ENCODE measurements at places on chromosomes 2 and 18.

- no peak for DNase-seq
Measured at GRCh38 chr2:173544641-173545363, 190.1 kb downstream of the CDCA7 start.

GRCh38 chr2:184322615-184323014 is 275.7 kb upstream of the ZNF804A start:
- DNase-seq: no peak

DNA sequence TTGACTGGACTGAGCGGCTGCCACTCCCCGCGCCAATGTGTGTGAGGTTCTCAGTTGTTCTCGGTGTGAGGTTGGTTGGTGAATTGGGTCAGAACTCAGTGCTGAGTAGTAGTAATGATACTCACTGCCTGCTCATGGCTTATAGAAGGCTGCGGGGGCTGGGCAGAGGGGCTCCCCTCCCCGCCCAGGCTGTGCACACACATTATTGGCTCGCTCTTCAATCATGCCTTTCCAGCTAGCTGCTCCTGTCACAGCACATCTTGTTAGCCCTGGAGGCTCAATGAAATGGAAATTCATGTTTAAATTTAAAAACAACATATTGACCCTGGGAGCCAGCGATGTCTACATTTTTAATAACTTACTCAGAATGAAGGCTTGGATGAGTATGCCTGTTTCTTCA is 152.8 kb downstream of the CELF4 start:
- DNase-seq: no peak

GRCh38 chr2:54629914-54630857 is 93.3 kb upstream of the EML6 start:
- no peak for DNase-seq

- no peak for DNase-seq
Measured at GRCh38 chr2:215429424-215429823, 6.4 kb downstream of the FN1 start.

GRCh38 chr2:169928463-169928864 is 101.2 kb downstream of the UBR3 start:
- DNase-seq: no peak

DNA sequence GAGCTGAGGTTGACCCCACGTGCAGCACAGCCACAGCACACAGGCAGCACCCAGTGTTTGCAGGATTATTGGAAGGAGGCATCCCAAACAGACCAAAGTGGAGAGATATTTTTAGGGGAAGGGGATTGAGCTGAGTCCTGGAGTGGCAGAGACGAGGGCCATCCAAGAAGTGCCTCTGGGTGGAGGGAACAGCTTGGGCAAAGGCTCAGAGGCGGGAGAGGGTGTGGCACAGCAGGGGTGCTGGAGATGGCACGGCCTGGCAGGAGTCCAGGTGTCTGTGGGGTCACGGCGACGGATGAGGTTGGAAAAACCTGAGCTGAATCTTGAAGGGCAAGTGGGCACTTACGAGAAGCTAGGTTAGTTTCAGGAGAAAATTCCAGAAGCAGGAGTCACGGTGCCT is 60.6 kb downstream of the INHBB start:
- no peak for DNase-seq

- DNase-seq: no peak
Measured at GRCh38 chr2:13057671-13058070, 340.9 kb downstream of the TRIB2 start.

DNA sequence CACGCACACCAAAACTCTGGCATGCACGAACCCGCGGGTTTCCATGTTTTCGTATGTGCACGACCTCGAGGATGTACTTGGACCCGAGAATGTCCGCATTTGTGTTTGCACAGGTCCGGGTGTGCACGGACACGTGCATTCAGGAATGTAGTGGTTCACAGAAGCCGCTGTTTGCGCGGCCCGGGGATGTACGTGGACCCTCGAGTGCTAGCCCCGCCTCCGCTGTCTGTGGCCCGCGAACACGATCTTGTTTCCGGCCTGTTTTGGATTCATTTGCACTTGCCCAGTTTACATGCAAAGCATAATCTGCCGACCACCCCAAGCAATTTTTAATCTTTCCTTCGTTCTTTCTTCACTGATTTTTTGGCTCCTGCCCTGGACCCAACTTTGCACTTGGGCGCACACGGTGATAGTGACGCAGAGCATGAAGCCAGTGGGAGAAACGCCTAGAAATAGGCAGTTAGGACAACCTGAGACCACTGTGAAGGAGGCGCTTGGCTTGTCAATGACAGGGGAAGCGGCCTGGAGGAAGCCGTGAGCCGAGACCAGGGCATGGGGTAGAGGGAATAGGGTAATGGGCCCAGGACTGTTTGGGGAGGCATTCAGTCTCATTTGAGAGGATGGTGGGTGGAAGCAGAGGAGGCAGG is 45.4 kb upstream of the PTMA start:
- no peak for DNase-seq
